ENCODE measurements at places on chromosomes 3 and 15.

GRCh38 chr3:196207833-196208607, 3.2 kb downstream of the ZDHHC19 start:
- peak; percentile 43 for DNase-seq

GRCh38 chr3:48142316-48142870, 45.8 kb downstream of the CDC25A start:
- DNase-seq: no peak

DNA sequence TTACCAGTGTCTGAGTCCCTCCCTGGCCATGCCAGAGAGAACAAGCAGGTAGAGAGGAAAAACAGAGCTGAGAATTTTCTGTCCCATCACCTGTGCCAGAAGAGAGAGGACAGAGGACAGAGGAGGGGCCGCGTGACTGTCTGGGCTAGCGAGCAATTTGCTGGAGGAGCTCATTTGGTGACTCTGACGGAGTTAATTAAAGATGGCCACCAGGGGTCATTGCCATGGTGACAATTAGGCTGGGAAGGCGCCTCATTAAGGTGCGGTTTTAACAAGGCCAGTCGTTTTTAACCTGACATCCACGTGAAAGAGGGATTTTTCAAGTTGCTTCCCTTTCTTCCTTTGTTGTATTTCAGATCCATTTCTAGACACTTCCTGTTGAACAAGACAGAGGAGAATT, 72.4 kb downstream of the RHCG start:
- no peak for DNase-seq

GRCh38 chr3:10396083-10396482, 75.2 kb upstream of the SEC13 start:
- DNase-seq: no peak

DNA sequence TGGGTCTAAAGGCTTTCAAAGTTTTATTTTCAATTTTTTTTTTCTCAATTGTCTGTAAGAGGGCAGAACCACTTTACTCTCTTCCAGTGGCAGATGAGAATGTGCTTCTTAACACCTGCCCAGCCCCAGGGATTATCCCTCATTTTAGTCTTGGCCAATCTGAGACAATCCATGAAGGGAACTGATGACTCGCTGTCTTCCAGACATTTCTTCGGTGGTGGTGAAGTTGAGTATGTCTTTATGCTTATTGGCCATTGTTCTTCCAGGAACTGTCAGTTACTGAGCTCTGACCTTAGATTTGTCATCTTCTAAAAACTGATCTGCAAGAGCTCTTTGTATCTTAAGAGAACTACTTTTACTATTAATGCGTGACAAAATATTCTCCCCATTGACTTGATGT, 139.5 kb downstream of the TJP1 start:
- DNase-seq: no peak

GRCh38 chr3:58353722-58354553, 21.2 kb downstream of the PXK start:
- peak; percentile 42 for DNase-seq

DNA sequence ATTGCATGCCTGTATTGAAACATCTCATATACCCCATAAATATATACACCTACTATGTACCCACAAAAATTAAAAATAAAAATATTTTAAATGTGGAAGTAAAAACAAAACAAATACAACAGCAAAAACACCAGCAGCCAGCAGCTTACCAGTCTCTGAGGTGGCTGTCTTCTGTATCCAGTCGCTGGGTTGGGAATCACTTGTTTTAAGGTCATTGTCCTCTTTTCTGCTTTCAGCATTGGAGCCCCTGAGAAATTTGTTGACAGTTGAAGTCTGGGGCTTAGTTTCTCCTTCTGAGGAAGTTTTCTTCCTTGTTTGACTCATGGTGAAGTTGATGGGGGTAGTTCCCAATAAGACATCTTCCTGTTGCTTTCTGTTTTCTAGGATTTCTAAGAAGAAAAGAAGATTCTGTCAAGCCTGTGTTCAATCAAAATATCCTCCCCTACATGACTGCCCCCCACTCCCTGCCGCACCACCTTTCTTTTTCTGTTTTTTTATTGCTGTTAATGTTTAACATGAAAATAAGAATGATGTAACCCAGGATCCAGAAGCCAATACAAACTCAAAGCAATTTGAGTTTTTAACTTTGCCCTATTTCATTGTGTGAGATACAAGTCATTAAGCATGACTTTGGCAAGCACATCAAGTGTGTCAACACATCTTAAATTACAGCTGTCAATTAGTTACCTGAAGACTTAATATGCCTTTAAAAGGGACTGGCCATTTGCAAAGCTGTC, at the start of gene LRRC31:
Gene LRRC31 (minus strand): TSS at position 452 of the 737 bp plus-strand sequence. CDS start 128 bp downstream, at position 324.
- no peak for DNase-seq

DNA sequence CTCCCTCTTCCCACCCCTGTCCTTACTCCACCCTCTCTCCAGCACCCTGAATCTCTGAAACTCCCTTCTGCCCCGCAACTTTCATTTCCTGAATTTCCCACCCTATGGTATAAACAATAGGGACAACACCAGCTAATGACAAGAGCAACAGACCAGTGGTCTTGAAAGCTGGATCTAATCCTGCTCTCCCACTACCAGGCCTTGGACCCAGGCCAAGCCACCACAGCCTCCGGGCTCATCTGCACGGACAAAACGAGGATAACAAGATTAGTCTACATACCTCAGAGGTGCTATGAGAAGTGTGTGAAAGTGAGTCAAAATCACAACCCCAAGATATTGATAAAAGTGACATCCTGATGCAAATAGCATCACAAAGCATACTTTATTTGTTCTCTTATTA, 128.6 kb downstream of the ERC2 start:
- no peak for DNase-seq

GRCh38 chr3:83498361-83499016, 1460.3 kb upstream of the CADM2 start:
- DNase-seq: no peak

All from memory B cell (primary cell).